A549 treated with GW870086 at 1 μM for 4 hours (cell line): ENCODE measurements at places on chromosomes 13 and 19. TPM values are rescaled to one million over a fixed set of nuclear protein-coding genes. Genes with fewer than 3 reads are reported as not detected.

PLPPR3 gene
- 2.3 to 5.5 TPM (median 4.8 TPM) in 5 replicates for total RNA-seq

DHDH gene
- total RNA-seq: 1.2 to 2.7 TPM (median 1.7 TPM) in 5 replicates

GPR183 gene
- total RNA-seq: not detected in 5 replicates

OR7D2 gene
- not detected in 5 replicates for total RNA-seq

NANOS3 gene
- total RNA-seq: 2.0 to 3.6 TPM (median 3.1 TPM) in 5 replicates

CERS4 gene
- total RNA-seq: 2.1 to 3.9 TPM (median 3.3 TPM) in 5 replicates

MAST1 gene
- total RNA-seq: 0.89 to 3.0 TPM (median 2.4 TPM) in 5 replicates

CYP4F2 gene
- 0.08 to 0.49 TPM (median 0.30 TPM) in 4 of 5 replicates, not detected in the other for total RNA-seq

AZU1 gene
- total RNA-seq: 0.15 to 0.41 TPM (median 0.35 TPM) in 4 of 5 replicates, not detected in the other
